ENCODE measurements at places on chromosomes 12 and 14.

- no peak for DNase-seq
Measured at GRCh38 chr12:61808856-61809255, 451.3 kb upstream of the USP15 start.

GRCh38 chr14:74712499-74713394 lies at the start of the genes AREL1 and FCF1:
Gene AREL1 (minus strand): TSS chr14:74713080. CDS start chr14:74685615, 27,465 bp downstream.
Gene FCF1 (plus strand): TSS chr14:74713144. CDS start chr14:74713198, 54 bp downstream.
- no peak for DNase-seq

- no peak for DNase-seq
Measured at GRCh38 chr14:50363714-50364111, 33.0 kb downstream of the CDKL1 start.

DNA sequence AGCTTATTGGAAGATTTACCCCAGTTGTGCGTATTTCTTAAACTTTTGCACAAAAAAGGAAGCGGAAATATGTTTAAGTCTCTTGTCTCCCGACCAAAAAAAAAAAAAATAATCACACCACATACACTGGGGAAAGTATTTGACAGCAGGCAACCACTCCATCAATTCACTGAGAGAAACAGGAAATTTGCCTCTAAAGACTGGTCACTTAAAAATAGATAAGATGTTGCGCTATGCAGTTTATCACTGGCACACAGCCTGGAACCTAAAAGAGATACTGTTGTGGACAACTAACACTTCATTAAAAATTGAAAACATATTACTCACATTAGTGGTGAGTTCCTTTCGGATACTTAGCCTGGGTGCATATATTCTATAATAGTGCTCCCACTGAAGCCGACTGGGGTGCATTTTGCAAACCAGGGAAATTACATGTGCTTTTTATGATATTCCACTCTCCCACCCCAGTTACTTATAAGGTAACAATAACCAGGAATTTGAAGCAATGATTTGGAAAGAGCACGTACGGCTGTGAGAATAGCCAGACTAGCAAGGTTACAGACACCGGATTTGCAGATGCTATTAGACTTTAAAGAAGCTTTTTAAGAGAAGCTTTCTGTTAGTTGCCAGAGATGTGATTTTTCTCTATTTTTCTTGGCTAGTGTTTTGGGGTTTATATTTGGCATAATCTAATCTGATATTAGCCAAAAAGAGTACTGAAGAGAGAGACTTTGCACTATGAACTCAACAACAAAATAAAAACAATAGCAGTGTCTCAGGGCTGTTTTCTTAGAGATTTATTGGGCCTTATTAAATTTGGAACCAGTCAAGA lies 311.5 kb downstream of the NOVA1 start:
- no peak for DNase-seq

GRCh38 chr14:61197416-61197815 lies 83.7 kb downstream of the TMEM30B start:
- DNase-seq, result no peak

DNA sequence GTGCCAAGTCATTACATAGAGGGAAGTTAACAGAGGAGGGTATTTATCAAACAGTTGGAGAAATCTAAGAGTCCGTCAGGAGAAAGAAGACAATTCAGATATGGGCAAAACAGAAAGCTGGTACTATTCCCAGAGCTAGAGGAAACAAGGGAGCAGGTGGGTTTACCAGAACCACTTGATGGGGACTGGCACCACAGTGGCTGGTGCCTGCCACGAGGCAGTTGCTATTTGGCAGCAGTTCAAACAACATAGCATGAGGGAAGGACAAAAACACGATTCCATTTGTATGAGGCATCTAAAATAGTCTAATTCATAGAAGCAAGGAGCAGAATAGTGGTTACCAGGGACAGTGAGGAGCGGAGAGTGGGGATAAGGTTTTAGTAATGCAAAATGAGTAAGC lies 24.6 kb upstream of the KLRD1 start:
- DNase-seq, result no peak

DNA sequence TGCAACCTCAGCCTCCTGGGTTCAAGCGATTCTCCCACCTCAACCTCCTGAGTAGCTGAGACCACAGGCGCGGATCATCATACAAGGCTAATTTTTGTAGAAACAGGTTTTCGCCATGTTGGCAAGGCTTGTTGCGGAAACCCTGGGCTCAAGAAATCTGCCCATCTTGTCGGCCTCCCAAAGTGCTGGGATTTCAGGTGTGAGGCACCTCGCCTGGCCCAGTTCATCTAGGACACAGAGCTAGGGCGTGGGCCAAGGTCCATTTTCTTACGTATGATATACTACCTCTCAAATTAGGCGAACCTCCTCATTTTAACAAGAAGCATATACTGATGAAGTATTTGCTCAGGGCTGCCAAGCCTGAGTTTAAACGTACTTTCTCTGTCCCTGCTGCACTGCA lies 2.1 kb downstream of the RPS29 start:
- DNase-seq, result no peak

DNA sequence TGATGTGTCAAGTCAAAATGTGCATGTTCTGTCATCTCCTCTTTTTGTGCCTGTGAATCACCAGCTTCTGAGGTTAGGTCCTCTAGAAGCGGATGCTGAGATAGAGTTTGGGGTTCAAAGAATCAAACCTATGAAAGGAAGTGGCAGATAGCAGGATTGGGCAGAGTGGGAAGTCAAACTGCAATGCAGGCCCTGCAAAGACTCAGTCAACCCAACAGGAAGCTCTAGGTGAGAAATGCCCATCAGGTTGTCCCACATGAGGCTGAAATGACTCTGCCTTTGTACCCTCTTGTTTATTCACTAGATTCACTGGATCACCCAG lies 4.5 kb upstream of the MIA2 start:
- DNase-seq, result no peak

- no peak for DNase-seq
Measured at GRCh38 chr14:67620217-67620785, 581 bp downstream of the ARG2 start.
